Cerebellar nuclear complex (tissue), 1 donor: ENCODE measurements at places on chromosomes 1 and 21.

DNA sequence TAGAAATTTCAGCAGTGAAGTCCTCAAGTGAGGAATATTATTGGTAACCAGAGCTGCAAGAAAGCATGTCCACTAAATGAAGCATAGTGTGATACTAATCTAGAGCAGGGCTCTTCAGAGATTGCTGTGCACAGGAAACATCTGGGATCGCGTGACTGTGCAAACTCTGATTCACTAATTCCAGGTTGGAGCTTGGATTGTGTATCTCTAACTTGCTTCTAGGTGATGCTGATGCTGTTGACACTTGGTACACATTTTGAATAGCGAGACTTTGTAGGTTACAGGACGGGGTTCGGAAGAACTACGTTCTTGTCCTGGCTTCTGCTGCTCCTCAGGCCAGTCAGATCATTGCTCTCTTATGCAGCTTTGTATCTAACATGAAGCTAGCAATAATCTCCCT, 66.5 kb downstream of the PRRX1 start:
- DNase-seq, result no peak

GRCh38 chr1:154556422-154556821, 2.0 kb downstream of the UBE2Q1 start:
- no peak for DNase-seq

GRCh38 chr1:67020304-67020703, 33.6 kb downstream of the SLC35D1 start:
- DNase-seq, result no peak

DNA sequence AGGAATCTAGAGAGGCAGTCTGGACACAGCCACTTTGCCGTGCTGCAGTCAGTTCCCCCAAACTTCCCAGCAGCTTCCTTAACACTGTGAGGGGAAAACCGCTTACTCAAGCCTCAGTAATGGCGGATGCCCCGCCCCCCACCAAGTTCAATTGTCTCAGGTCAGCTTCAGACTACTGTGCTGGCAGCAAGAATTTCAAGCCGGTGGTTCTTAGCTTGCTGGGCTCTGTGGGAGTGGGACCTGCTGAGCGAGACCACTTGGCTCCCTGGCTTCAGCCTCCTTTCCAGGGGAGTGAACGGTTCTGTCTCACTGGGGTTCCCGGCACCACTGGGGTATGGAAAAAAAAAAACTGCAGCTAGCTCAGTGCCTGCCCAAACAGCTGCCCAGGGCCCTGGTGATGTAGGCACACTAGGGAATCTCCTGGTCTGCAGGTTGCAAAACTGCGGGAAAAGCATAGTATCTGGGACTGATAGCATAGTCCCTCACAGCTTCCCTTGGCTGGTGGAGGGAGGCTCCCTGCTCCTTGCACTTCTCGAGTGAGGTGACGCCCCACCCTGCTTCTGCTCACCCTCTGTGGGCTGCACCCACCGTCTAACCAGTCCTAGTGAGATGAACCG, 23.7 kb upstream of the HFM1 start:
- no peak for DNase-seq

DNA sequence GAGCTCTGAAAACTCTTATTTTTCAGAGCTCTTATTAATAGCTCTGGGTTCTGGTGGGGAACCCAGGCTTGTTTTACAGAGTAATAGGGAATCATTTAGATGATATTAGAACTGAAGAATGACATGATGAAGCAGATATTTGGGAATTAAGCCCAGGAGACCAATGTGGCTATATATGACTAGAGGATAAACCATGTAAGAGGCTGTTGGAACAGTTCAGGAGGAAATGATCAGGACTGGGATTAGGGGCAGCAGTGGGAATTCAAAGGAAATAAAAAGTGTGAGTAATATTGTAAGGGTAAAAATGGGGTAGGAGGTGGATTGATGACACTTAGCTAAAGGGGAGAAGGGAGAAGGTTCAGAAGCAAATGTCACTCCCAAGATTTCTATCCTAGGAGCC, 58.6 kb downstream of the GIPC2 start:
- DNase-seq, result no peak

GRCh38 chr1:32122151-32122550, 14.3 kb downstream of the KPNA6 start:
- no peak for DNase-seq

DNA sequence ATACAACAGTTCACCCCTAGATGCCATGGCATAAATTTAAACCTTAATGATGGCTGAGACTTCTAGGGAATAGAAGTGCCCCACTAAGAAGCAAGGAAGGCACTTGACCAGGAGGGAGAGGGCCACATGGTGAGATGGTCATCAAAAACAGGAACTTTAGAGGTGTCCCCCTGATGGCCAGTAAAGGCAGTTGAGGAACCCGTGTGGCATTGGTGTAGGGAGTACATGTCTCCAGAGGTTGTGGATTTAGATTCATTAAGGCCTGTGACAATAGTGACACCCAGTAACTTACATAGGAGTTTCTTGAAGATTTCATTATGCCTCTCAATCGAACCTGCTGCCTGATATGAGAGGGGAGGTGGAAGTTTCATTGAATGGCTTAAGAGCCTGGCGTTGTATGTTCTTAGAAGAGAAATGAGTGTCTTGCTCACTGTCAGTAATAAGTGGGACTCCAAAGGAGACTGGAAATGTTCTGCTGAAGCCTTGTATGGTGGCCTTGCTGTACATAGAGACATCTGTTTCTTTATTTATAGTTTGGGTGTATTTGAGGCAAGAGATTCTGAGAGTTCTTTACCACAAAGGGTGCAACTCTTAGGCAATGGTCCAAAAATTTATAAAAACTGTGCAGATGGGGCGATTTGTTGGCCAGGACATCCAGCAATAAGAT, 27.9 kb downstream of the EDARADD start:
- DNase-seq, result no peak

DNA sequence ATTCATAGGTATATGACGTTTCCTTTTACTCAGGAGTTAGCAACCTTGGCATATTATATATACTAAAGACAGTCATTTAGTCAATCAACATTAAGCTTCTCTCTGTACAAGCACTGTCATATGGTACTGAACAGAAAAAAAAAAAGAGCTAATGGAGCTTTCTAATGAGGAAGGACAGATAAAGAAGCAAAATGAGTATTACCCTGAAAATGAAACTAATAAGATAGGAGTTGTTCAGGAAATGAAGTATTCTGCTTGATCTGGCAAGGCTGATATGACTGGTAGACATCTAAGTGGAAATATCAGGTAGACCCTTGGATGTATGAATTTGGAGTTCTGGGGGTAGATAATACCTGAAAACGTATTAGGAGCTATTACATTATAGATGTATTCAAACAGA, 4.3 kb upstream of the IKBKE start:
- no peak for DNase-seq

DNA sequence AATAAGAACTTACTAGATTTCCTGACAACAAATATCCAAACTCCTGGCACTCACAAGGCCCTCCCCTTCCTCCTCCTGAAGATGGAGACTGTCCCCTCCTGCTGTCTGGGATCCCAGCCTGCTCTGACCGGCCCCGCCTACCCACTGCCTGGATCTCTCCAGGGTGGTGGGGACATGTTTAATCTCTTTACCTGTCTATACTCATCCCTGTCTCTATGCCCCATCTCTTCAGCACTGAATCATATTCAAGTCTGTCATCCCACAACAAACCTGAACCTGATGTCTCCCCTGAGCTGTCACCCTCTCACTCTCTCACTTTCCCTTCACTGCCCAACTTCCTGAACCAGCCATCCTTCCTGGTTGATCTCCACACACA, 22.1 kb downstream of the MATN1 start:
- no peak for DNase-seq
